Foreskin fibroblast (primary cell): ENCODE measurements at places on chromosomes 2 and 18.

- DNase-seq: no peak
These were observed 19.4 kb downstream of the PLEKHA3 start for GRCh38 chr2:178499640-178500039.

GRCh38 chr2:147501968-147502367 lies 342.9 kb upstream of the ACVR2A start:
- no peak for DNase-seq

DNA sequence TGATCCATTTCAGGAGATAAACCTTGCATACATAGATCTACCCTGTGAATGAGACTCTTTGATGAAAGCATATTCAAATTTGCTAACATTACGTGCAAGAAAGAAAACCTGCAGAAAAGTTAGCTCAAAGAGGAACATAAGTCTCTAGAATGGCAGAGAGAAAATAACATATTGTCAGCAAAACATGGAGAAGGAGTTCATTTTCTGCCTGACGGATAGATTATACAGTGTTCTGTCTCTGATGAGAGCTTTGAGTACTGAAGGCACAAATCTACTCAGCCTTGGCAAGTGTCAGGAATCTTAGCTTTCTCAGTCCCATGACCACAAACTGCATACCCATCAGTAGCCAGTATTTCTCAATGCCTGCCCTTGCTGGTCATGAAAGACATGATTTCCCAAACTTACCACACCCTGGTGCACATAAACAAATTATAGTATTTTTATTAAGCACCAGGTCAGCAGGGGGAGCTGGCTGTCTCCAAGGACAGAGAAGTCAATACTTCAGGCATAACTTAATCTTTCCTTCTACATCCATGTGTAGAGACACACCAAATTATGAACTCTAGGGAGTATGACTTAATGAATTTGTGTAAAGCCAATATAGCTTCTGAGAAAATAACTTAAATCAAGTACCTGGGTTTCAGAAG lies 401.2 kb upstream of the SOX11 start:
- DNase-seq: no peak

- no peak for DNase-seq
These were observed 366.7 kb downstream of the NUP35 start for GRCh38 chr2:183490914-183491313.

- no peak for DNase-seq
These were observed 463.1 kb upstream of the HS6ST1 start for GRCh38 chr2:128781585-128782385.

GRCh38 chr18:31243740-31244512 lies 74.0 kb upstream of the DSG1 start:
- DNase-seq: no peak

DNA sequence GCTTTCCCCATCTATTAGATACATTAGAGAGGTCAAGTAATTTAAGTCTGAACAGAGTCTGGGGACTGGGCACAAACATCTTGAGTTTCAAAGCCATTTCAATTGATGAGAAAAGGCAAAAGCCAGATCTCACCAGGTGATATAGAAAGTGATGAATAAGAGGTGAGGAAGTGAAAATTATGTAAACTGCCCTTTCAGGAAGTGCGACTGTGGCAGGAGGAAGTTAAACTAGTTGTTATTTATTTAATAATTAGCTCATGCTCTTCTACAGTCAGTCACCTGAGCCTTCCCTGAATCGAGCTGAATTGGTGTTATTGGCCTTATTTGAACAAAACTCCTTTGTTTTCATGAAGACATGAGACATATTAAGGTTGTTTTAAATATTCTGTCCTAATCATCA lies 115.1 kb downstream of the CDH20 start:
- DNase-seq: no peak

DNA sequence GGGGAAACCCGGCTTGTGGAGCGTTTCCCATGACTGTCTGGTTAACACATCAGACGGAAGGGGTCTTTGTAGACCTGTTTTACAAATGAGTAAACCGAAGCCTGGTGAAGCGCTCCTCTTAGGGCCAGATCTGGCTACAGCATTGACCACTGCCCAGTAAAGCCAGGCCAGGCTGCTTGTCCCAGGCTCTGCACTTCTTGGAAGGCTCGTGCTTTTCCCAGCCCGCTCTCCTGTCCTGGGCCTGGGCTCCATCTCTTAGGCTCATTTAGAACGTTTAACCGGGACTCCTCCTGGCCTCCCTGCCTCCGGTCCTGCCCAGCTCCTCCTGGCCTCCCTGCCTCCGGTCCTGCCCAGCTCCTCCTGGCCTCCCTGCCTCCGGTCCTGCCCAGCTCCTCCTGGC lies 4.8 kb downstream of the GPC1 start:
- no peak for DNase-seq
